H9 (cell line): ENCODE measurements at places on chromosomes 7 and 10. TPM values are rescaled to one million over a fixed set of nuclear protein-coding genes. Genes with fewer than 3 reads are reported as not detected.

The OR2A5 gene
- not detected in 2 replicates for total RNA-seq

The NYAP1 gene
- total RNA-seq = 3.2 and 4.0 TPM in 2 replicates

The PILRA gene
- total RNA-seq = 3.2 and 3.3 TPM in 2 replicates

The CUZD1 gene
- total RNA-seq = 17.2 and 19.4 TPM in 2 replicates

The CYREN gene
- 72.0 and 76.0 TPM in 2 replicates for total RNA-seq

The CTTNBP2 gene
- total RNA-seq = 15.7 and 17.6 TPM in 2 replicates

The ATP6V0E2 gene
- total RNA-seq = 19.0 and 20.0 TPM in 2 replicates

The COL28A1 gene
- total RNA-seq = 0.66 and 0.92 TPM in 2 replicates

The LRRC4 gene
- total RNA-seq = 10.4 and 14.3 TPM in 2 replicates

The PSMA2 gene
- total RNA-seq = 227 and 239 TPM in 2 replicates

The CEP55 gene
- total RNA-seq = 16.1 and 17.8 TPM in 2 replicates

The PITX3 gene
- not detected in 2 replicates for total RNA-seq

The INMT gene
- total RNA-seq = 0.59 and 0.70 TPM in 2 replicates

DNA sequence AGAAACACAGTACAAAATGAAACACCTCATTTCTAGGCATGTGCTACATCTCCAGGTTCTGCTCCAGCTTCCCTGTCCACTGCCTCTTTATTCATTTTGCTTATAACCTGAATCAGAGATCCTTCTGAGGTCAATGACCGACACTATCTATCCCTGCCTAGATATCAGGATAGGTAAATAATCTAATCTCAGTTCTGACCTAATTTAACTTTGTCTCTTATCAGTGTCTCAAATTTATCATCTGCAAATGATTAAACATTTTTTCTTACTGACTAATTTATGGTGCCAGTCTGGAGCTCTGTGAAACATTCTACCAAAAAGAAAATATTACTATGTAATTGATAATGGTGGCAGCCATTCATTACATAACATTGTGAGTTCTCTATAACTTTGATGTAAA is 61.1 kb downstream of the SGCE start:
- DNase-seq = no peak

DNA sequence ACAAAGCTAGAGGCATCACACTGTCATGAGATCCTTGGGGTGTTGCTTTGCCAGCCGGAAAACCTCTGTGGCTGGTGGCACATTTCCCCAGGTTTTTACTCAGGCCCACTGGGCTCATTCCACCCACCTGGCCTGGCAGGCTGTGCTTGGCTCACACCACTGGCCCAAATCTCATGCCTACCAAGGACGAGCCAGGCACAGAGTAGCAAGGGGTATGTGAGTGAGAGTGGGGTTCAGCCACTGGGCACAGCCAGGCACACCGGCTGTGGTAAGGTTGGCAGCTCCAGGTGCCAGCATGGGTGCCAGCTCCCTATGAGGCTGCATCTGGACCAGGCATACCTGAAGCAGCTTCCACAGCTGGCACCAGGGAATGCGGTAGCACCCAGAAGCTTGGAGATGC is 21.4 kb downstream of the STEAP1 start:
- DNase-seq = no peak

GRCh38 chr7:139328375-139328774 is 12.8 kb upstream of the FMC1 start:
- no peak for DNase-seq

- DNase-seq = peak; percentile 64
Observed at GRCh38 chr7:156156734-156157408, 344.6 kb upstream of the SHH start.

- peak; percentile 71 for DNase-seq
Observed at GRCh38 chr10:76311752-76312636, 880.6 kb downstream of the LRMDA start.

DNA sequence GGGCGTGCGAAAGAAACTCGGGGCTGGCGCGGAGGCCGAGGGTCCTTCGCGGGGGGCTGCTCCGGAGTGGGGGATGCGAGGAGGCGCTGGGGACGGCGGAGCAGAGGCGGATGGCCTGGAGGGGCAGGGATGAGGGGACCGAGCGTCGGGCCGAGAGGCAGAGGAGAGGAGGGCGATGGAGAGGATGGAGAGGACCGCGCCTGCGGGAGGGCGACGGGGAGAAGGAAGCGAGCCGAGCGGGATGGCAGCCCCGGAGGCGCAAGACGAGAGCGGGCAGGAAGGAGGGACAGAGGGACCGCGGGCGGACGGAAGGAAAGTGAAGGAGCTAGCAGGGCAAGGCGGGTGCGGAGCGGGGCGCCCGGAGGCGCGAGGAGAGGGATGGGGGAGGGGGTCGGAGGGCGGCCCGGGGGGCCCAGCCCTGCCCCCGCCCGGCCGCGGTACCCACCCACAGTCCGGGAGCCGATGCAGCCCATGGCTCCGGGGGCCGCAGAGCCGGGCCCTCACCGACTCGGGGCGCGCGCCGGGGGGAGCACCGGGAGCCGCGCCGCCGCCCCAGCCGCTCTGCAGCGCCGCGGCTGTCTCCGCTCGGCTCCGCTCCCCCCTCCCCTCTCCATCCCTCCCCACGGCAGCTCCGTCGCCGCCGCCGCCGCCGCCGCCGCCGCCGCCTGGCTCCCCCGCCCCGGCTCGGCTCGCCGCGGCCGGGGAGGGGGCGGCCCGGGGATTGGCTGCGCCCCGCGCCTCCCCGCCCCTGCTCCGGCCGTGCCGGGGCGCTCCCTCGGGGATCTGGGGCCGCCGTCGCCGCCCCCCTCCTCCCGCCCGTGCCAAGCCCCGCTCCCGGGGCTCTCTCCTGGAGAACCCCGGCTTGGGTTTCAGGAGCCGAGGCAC is at the start of gene FAM131B:
FAM131B (minus strand) TSS at position 583 of the 885 bp plus-strand sequence; CDS start at position 473, 110 bp downstream.
- peak; percentile 39 for DNase-seq

- peak; percentile 34 for DNase-seq
Observed at GRCh38 chr10:60139798-60140566, 233.6 kb upstream of the CCDC6 start.

DNA sequence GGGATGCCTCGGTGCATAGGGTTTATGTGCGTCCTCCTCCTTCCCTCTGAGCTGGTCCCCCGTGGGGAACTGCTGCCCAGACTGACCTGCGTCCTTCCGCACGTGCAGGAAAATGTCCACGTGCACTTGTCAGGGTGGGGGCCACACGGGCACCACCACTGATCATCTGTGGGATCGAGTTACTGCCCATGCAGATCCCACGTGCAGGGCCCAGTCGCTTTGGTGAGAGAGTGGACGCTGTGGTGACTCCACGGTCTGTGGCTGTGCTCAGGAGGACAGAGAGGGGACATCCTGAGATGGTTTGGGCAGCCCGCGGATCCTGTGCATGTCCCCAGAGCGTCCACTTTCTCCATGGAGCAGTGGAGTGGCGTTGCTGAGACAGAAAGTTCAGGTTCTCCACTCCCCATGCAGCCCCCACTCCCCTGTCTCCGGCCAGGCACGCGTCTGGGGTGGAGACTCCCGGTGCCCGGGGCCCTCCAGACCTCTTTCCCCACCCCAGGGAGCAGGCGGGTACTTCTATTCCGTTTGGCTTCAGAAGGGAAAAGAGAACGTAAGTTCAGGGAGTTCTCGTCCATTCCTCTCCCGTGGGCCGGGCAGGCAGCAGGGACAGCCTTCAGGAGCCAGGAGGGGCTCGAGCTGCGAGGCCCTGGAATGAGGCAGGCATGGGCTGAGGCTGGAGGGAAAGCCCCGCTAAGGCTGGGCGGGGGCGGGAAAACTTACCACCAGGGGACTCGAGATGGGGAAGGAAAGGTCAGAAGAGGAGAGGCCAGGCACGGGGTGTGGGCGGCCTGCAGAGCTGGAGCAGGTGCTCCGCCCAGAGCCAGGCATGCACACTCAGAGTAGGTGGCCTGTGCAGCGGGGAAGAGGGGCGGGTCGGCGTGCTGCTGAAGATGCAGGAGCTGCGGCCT is 59.9 kb downstream of the EGFR start:
- peak; percentile 72 for DNase-seq

GRCh38 chr10:69324583-69324982 is 46.3 kb downstream of the HK1 start:
- no peak for DNase-seq

DNA sequence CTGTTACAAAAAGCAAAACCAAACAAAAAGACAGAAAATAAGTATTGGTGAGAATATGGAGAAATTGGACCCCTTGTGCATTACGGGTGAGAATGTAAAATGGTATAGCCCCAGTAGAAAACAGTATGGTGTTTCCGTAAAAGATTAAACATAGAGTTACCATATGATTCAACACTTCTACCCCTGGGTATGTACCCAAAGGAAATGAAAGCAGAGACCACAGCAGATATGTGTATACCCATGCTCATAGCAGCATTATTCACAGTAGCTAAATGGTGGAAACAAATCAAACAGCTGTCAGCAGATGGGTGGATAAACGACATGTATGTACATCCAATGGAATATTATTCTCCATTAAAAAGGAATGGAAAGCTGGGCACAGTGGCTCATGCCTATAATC is 42.4 kb downstream of the STARD3NL start:
- no peak for DNase-seq

GRCh38 chr10:92475357-92475868 is 98.5 kb downstream of the IDE start:
- no peak for DNase-seq

DNA sequence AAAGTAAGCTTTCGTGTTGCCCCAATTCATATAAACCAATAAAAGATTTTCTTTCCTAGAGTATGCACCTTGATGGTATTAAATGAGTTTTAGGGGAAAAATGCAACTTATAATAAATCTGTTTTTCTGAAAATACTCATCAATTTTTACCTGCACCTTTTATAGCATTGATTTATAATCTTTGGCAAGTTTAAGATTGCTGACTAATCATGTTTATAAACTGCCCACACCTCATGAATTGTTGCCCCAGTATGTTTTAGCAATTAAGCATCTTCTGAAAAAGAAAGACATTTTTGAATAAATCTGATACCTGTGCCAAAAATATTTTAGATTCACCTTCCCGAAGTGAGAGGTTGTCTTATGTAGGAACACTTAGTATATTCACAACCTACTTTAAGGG is 420.0 kb downstream of the THSD7A start:
- no peak for DNase-seq

DNA sequence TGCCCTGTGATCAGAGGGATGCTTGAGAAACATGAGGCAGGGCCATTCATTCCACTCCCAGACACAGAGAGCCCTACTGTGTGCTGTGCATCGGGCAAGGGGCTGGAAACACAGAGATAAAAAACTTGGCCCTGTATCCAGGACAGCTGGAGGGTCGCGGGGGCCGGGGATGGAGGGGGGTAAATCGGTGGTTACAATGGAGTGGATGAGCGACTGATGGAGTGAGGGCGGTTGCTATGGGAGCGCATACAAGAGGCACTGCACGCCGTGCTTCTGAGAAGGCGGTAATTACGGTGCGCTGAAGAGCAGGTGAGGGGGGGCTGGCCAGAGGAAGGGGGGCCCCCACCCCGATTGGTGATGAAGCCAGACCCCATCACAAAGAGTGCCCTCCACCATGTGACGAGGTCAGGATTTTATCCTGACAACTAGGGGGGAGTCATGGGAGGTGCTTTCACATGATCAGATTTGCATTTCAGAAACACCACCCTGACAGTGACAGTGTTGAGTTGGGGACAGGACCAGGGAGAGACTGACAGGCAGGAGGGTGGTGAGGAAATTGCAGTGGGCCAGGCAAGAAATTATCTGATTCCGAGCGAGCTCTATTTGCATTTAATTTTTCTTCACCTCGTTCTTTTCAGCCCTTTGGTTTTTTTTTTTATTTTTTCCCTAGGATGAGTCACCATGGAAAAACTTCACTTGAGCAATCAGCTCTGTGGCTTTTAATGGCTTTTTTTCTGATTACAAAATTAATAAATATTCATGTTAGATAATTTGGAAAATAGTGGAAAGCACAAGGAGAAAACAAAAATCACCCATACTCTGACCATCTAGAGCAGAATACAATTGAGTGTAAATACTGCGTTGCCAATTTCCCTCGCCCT is 7.8 kb downstream of the CPA5 start:
- no peak for DNase-seq

- DNase-seq = no peak
Observed at GRCh38 chr7:37765421-37765829, 81.9 kb downstream of the GPR141 start.

DNA sequence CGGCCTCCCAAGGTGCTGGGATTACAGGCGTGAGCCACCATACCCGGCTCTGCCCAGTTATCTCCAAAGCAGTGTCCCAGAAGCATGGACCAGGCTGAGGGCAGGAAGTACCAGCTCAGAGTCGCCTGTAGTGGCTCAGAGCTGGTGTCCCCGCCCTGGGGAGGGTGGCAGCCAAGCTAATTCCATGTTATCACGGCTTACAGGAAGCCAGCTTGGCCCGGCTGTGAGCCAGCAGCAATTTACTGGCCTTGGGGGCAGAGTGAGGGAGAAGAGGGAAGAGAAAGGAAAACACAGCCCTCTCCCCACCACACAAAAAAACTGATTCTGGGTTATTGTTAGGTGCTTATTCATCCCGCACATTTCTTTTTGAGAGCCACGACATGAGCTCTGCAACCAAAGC is 88.1 kb downstream of the HIP1 start:
- DNase-seq = no peak
